ENCODE measurements at places on chromosomes 4 and X.

- no peak for DNase-seq
Measured at GRCh38 chrX:110132450-110133114, 129.7 kb downstream of the TMEM164 start.

DNA sequence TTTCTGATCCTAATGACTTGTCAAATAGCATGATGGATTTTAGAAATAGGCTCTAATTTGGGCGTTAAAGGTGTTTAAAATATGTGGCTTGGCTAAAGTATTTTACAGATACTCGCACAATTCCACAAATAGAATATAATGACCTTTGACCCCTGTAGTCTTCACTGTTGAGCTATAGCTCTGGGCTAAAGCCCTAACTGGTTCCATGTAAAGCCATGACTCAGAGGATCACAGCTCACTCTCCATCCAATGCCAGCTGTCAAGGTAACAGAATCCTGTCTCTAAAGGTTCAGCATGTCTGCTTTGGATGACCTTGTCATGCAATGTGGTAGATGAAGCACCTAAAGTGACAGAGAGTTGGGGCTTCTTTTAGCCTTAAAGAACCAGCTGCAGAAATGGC is 42.5 kb downstream of the TLR10 start:
- no peak for DNase-seq

- no peak for DNase-seq
Measured at GRCh38 chr4:169200361-169201030, 70.3 kb downstream of the SH3RF1 start.

DNA sequence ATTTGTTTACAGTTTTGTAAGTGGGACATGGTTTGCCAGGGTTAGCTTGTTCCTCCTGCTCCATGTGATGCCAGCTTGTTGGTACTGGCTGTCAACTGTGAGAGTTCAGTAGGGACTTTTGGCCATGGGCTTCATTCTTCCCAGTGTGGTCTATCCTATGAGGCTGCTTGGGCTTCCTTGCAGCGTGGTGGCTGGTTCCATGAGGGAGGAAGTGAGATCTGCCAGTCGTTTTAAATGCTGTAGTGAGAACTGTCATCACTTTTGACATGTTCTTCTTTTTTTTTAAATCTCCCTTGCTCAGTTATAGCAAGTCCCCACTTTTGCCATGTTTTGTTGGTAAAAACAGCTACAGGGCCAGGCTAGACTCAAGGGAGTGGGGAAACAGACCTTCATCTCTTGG is 15.9 kb downstream of the NSD2 start:
- DNase-seq, result no peak

DNA sequence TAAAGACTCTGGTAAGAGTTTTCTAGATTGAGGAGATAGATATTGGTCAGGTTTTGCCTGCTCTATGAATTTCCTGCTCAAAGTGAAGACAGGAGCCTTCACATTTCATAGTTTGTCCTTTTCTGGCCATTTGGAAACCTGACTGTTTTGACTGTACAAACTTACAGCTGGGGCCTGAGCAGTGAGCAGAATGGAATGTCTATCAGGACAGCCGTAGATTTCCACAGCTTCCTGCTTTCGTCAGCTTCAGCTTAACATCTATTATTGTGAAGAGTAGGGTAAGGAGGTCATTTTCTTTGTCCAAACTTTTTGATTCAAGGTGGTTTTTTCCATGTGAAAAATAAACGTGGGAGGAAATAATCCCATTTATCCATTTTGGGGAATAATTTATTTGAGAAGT is 124.3 kb upstream of the DIPK2B start:
- DNase-seq, result no peak

- DNase-seq, result no peak
Measured at GRCh38 chr4:25190407-25190806, 30.2 kb upstream of the SEPSECS start.

- DNase-seq, result no peak
Measured at GRCh38 chr4:40448875-40449274, 113.7 kb downstream of the CHRNA9 start.

GRCh38 chrX:153883163-153883843 is 2.7 kb downstream of the L1CAM start:
- no peak for DNase-seq

DNA sequence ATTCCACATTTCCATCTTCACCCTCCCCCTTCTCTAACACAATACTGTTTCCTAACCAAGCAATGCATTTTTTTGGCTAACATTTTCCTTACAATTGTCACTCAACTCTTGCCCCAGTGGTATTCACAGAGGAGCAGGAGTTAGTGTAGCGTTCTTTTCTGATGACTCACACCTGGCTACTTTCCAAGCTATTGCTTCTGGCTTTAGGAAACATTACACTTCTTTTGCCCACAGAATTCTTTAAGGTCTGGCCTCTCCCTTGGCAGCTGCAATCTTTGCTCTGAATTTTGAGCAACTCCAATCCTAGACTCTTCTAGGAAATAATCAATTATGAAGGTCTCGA is 27.5 kb upstream of the PDGFC start:
- DNase-seq, result no peak

GRCh38 chrX:68916891-68917290 is 88.1 kb downstream of the EFNB1 start:
- no peak for DNase-seq

DNA sequence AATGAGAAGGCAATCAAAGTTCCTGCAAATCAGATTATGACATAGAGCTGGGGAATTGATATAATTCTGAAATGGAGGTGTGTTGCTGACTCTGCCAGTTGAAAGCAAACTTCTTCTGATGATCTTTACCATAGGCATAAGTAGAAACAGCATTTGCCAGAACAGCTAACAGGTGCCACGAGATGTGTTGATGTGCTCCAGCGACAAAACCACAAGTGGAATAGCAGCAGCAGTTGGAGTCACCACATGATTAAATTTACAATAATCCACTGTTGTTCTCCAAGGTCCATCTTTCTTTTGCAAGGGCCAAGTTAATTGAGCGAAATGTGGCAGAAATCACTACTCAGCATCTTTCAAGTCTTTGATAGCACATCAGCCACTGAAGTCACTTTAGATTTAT is 3.7 kb upstream of the OSTC start:
- no peak for DNase-seq

GRCh38 chr4:80446248-80446647 is 110.7 kb downstream of the CFAP299 start:
- no peak for DNase-seq

- DNase-seq, result peak; percentile 23
Measured at GRCh38 chr4:145840162-145840768, 98.4 kb downstream of the ZNF827 start.

- no peak for DNase-seq
Measured at GRCh38 chr4:146095860-146096259, 79.7 kb upstream of the LSM6 start.

DNA sequence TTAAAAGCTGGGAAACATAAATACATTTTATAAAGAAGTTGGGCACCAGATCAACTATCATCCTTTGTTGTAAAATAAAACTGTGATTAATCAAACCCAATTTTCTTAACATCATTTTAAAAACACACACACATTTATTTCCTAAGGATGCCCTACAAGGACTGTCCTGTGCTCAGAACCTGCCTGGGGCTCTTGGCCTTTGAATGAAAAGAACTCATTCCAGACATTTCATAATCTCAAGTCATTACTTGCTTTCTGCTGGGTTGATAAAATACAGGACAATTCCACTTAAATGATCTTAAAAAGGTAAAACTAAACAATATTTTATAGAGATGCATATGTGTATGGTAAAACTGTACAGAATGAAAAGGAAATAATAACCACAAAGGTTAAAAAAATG is 2.8 kb downstream of the SH3D19 start:
- no peak for DNase-seq

GRCh38 chr4:11720292-11720691 is 291.6 kb upstream of the HS3ST1 start:
- no peak for DNase-seq

GRCh38 chr4:173171098-173171497 is 2.5 kb downstream of the GALNT7 start:
- DNase-seq, result no peak

GRCh38 chrX:147894366-147894963 is 17.3 kb upstream of the FMR1 start:
- DNase-seq, result no peak

- DNase-seq, result no peak
Measured at GRCh38 chrX:85544609-85545008, 165.1 kb upstream of the POF1B start.

DNA sequence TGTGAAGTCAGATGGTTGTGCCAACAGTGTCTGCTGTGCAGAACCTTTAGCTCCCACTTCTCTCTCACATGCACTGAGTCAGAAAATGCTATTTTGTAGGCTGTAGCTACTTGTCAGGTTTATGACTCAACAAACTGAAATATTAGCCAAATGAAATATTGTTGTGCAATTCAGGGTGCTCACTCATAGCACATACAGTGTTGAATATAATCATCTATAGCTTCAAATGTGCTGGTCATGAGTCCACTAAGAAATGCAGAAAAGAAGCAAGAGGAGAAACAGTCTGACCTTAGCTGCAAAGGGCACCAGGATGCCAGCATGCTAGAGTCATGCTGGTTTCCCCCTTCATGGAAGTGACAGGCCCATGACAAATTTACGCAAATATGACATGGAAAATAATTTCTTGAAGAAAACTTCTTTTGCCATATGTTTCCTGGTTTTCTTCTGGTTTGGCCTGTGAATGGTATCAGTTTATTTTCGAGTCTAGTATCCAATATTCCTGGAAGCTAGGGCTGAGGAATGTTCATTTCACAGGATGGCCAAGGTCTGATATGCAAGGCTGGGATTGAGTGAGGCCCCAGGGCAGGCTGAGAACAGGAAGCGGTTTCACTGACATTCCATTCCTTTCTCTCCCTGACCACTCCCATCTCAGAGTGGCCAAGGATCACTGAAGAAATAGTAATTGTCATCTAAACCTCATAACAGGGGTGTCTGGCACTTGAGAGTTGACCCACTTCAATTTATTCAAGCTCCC is 10.3 kb upstream of the CXCL2 start:
- no peak for DNase-seq

GRCh38 chr4:128241425-128241913 is 46.1 kb downstream of the PGRMC2 start:
- no peak for DNase-seq

- DNase-seq, result no peak
Measured at GRCh38 chr4:123365412-123365811, 31.2 kb upstream of the SPRY1 start.

- DNase-seq, result no peak
Measured at GRCh38 chr4:98098764-98099163, 44.5 kb downstream of the STPG2 start.

DNA sequence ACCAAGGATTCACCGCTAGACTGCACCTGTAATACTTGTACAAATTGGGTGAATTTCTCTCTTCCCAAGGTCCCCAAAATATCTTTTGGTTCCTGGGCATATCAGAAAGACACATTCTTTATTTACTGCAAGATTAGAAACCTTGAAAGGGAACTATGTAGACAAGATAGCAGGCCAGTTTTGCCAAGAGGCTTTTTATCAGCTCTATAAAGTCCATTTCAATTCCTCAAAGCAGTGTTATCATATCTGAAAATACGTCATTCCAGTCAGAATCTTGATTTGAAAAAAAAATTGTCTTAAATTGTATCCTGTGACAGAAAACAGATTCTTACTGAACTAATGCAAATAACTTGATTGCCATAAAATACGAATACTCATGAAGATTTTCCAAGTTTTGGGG is 37.0 kb upstream of the NSG1 start:
- DNase-seq, result no peak

- peak; percentile 38 for DNase-seq
Measured at GRCh38 chr4:2535376-2536192, 863 bp upstream of the FAM193A start.

DNA sequence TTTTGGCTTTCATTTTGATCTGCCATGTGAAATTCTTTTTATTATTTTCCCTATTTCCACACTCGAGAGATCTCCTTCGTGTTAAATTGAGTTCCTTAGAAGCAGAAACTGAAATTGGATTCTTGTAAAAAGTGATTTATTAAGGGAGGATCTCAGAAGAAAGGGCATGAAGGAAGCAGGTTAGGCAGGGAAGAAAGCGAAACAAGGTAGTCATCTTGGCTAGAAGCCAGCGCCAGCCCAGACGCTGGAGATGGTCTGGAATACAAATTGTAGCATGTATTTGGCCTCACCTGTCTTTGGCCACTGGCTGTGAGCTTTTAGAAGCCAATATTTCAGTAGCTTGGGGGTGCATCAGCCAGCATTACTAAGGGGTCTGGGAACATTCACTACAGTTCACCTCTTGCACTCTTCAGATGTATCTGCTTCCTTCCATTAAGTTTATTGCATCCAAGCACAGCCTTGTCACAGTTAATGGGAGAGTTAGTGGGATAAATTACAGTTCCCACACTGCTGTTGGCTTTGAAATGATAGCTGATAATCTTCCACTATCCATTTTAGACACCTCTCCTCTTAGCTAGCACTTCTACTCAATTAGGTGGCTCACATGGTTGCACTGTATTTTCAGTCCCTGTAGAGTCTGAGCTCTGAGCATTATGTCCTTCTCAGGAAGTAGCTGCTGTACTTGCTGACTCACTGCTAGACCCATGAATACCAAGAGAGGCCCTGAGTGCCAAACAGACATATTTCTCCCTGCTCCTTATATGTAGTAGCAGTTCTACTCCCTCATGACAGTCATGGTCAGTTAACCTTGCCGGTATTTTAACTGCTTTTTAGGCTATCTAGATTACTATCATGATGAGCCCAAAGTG is 14.6 kb downstream of the GRXCR1 start:
- DNase-seq, result no peak

DNA sequence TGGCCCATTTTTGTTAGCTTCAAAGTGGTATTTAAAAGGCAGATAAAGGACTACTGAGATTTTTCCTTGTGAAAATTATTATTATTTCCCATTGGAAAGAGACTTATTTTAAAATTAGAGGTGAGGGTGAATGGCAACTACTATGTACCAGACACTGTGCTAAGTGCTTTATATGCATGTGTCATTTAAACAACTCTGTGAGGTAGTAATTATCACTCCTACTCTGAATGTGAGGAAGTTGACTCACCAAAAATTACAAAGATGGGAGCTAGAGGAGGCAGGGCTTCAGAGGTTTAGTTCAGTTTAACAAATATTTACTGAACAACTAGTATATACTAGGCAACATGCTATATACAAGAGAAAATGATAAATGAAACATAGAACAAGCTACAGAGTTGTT is 78.2 kb downstream of the MSL3 start:
- DNase-seq, result no peak

GRCh38 chrX:101260435-101260834 is 30.7 kb downstream of the TAF7L start:
- DNase-seq, result no peak

- no peak for DNase-seq
Measured at GRCh38 chr4:116788723-116789122, 296.7 kb downstream of the TRAM1L1 start.
